NCI-H1092 (cell line): ENCODE measurements at places on chromosomes 12 and 14.
A peak's percentile ranks its signal among the peaks of the same experiment; 100 is the strongest.

DNA sequence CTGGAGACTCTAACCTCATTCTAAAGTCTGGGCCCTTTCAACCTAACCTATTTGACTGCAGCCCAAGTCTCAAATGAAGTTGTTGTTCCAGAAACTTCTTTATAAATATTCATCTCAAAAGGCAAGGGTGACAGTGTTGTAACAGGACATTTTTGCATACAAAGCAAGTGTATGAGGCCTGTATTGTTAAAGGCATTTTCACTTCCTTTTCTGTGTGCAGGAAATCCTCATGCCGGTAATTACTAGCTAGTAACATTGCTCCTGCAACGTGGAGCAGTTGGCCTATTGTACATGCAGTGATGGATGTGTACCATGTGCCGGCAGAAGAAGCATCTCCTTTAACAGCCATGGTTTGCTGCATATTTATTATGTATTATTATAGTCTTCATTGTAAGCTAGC, 156.5 kb upstream of the RMST start:
- no peak for DNase-seq

DNA sequence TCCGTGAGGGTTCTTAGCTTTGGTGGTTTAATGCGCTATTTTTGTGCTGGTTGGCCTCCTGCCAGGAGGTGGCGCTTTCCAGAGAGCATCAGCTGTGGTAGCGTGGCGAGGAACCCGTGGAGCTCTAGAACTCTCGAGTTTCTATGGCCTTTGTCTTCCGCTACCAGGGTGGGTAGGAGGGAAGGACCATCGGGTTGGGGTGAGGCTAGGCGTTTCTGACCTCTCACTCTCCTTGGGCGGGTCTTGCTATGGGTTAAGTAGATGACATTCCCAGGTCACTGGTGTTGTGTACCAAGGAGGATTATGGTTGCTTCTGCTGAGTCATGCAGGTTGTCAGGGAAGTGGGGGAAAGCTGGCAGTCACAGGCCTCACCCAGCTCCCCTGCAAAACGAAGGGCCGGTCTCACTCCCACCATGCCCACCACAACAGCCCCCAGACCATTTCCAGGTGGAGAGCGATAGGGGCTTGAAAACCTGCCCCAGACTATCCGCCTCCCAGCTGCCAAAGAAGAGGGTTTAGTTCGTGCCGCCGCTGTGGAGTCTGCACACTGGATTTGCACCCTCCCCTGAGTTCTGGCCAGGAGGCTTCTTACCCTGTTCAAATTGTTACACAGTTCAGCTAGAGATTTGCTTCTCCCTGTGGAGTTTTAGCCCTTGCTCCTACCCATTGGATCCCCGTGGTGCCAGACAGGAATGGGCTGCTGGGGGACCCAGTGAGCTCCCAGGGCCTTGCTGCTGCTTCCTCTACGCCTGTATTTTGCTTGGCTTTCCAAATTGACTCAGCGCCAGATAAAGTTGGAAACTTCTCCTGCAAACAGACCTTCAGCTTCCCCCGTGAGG, 21.9 kb downstream of the RNFT2 start:
- no peak for DNase-seq

DNA sequence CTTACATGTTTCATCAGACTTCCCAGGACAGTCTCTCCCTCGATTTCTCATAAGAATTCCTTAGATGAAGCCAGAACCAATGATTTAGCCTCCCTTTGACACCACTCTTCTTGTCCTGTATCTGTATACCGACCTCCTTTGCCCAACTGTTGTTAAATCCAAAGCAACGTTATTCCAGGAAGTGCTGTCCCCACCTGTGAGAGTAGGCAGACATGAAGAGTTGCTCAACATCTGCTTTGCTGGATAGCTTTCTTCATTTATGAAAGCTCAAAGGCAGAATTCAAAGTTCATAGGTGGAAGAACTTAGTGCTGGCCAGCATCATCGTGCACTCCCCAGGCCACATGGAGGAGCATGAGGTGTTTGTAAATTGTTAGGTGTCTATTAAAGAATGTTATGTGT, 55.6 kb downstream of the GTF2A1 start:
- no peak for DNase-seq

DNA sequence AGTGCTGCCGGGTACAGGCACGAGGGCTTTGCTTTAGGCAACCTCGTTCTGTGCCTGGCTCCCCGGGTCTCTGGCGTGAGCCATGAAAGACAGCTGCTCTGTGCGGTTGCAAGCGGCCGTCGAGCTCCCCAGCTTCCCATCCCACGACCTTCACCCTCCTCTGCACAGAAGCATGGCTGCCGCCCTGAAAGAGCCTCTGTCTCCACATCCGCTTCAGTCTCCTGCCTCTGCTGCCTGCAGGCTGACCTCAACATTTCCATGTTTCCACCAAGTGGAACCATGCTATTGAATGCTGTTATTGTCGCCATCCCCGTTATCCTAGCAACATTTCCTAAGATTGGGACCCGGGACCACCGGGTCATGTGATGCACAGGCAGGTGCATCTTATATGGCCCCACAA, 57.1 kb downstream of the KDM2B start:
- DNase-seq, result no peak

DNA sequence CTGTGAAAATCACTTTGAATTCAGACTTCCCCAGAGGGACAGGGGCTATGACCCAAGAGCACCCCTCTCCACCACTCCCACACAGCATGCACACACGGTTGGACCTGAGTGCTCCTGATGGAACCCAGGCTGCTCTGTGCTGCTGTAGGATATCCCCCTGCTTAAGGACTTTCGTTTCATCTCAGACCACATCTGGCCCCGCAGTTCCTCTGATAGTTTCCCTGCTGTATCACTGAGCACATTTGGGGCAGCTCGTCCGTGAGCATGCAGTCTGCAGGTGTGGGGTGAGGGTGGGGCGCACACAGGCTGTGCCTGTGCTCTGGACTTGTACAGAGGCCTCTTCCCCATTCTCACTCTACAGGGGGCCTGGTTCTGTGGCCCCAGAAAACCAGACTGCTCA, 345.2 kb upstream of the FKBP4 start:
- DNase-seq, result no peak

DNA sequence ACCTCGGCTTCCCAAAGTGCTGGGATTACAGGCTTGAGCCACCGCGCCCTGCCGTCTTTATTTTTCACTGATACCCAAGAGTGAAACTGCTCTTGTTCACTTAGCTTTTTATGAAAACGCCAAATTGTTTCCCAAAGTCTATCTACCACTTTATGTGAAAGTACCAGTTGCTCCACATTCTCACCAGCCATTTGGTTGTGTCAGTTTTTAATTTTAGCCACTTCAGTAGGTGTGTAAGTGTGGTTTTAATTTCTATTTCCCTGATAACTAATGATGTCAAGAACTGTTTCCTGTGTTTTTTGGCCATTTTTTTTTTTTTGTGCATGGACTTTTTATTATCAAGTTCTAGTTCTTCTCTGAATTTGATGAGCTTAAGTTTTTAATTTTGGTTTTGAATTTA, 17.1 kb downstream of the CAND1 start:
- no peak for DNase-seq

DNA sequence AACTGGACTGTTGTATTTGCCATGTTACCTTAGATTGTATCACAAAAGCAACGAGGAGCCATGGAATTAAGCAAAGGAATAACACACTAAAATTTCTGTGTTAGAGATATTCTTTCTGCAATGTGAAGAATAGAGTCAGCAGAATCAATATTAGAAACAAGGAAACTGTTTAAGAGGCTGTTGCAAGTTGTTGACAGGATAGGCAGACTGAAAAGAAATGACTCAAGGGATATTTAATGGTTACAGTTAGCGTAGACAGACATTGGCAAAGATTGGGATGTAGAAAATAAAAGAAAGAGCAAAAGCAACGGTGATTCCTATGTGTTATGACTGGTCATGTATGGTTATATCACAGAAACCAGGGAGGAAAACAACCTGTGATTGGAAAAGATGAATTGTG, 299.0 kb upstream of the PPFIA2 start:
- no peak for DNase-seq

GRCh38 chr12:52575256-52575655, 1.6 kb upstream of the KRT74 start:
- no peak for DNase-seq

GRCh38 chr12:109286252-109286651, 22.8 kb downstream of the FOXN4 start:
- no peak for DNase-seq

- DNase-seq, result peak; percentile 28
These were observed 64.2 kb downstream of the ELK3 start for GRCh38 chr12:96258104-96258961.

- DNase-seq, result no peak
These were observed 966.9 kb upstream of the TMEM132C start for GRCh38 chr12:127300075-127300474.

DNA sequence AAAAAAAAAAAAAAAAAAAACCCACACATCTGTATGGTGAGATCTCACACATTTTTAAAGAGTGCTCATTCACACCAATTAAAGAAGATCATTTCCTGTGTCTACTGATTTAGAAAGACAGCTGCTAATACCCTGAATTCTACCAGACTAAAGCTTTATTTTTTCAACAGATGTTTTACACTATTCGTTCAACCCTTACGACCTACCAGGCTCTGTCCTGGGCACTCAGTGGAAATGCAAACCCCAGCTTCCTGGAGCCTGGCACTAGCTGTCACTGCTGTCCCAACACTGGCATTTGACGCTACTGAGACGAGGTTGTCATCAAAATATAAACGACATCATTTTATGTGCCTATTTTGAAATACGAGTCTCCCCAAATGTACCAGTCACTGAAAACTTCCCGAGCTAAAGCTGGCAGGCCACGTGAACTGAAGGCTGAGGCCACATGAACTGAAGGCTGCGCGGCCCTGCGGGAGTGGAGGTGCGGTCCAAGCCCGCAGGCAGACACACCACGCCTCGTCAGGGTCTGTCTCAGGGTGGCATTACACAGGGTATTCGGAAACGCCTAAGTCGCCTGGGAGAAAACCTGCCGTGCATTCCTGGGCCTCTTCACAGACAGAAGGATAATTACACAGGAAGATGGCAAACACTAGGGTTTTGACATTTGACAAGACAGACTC, 27.2 kb downstream of the SLC15A4 start:
- DNase-seq, result no peak

GRCh38 chr12:44780221-44780790, 95.8 kb downstream of the NELL2 start:
- no peak for DNase-seq

DNA sequence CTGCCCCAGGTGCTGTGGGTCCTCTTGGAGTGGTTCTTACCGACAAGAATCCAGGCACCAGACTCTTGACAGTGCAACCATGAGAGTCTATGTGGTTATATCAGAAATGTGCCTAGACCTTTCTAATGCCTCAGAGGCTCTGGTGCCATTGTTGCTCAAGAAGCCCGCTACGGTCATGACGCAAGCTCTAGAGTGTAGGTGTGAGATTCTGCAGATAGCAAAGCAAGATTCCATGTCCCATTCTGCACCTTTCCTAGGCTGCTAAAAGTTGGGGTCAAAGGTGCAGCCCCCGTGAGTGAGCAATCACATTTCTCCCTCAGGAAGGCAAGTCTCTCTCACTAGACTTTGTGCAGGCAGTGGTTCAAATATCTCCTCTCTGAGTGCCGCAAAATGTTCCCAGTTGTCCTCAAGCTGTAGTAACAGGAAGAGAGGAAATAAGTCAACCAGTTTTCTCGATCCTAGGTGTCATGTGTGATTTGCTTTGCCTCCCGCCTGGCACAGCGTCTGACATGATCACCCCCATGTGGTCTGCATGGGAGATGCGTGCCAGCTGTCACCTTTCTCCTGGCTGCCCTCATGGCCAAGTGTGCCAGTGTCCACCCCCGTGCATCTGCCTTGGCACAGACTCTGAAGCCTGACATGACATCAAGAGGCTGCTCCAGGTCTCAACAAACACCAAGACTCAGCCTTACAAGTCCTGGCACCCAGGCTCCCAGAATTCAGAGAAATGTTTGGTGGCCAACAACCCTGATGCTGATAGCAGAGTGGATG, 122.5 kb upstream of the COCH start:
- DNase-seq, result no peak

- no peak for DNase-seq
These were observed 52.7 kb downstream of the RASSF3 start for GRCh38 chr12:64663015-64663414.

DNA sequence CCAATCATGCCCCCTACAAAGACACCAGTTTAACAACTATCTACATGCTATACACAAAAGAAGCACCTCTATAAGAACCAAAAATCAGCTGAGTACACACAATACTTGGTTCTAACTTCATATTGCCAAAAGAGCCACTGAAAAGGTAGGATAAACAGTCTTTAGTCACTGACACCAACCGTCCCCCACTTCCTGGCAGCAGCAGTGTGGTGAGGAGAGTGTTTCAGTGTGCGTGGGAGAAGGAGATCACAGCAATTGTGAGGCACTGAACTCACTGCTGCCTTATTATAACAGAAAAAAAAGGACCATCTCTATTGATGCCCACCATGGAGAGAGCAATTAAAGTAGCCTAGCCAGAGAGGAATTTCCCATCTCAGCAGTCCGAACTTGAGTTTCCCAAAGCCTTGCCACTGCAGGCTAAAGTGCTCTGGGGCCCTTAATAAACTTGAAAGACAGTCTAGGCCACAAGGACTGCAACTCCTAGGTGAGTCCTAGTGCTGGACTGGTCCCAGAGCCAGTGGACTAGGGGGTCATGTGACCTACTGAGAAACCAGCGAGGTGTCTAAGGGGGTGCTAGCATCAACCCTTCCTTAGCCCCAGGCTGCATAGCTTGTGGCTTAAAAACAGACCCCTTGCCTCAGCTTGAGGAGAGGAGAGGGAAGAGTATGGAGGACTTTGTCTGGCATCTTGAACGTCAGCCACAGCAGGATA, 37.1 kb upstream of the LMNTD1 start:
- no peak for DNase-seq

- DNase-seq, result no peak
These were observed 30.3 kb downstream of the TC2N start for GRCh38 chr14:91837076-91837475.

- no peak for DNase-seq
These were observed 69.6 kb downstream of the CHST11 start for GRCh38 chr12:104526320-104526719.

- no peak for DNase-seq
These were observed 56.7 kb downstream of the BEGAIN start for GRCh38 chr14:100530270-100531072.

DNA sequence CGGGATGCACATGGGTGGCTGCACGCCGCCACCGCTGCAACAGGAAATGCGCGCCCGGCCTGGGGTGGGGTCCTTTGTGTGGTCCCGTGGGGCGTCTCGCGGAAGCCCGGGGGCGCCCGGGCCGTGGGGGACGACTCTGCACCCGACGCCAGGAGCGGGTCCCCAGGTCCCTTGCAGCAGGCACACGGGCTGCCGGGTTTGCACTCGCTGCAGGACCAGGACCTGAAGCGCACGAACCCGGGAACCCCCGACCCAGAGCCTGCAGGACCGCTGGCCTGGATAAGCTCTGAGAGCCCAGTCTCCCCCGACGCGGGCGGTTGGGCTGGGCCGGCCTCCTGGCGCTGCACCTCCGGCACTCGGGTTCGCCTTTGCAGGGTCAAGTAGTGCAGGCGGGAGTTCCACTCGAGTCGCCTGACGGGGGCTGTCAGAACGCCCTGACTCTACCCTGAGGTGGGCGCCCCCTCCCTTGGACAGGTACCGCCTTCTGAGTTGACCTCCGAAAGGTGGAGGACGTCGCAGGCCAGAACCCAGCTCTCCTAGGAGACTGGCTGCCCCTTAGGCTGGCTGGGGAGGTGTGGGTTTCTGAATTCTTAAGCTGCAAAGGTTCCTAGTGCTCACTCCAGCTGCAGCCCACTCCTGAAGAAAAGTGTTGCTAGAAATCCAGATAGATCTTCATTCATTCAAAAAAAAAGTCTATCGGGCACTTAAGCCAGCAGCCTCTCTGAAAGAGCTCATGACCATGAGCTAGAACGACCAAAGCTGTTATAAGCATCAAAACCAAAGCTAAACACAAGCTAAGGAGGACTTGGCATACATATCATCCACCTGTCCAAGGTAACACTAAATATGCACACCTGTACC, 68.0 kb downstream of the RNF34 start:
- no peak for DNase-seq

- DNase-seq, result no peak
These were observed 28.8 kb upstream of the BHLHE41 start for GRCh38 chr12:26153421-26154154.
